ENCODE measurements at places on chromosomes 6 and 20. TPM values are rescaled to one million over a fixed set of nuclear protein-coding genes. Genes with fewer than 3 reads are reported as not detected.

- no peak for DNase-seq
Observed at GRCh38 chr6:31247813-31248212, 24.1 kb downstream of the HLA-C start.

- no peak for DNase-seq
Observed at GRCh38 chr6:155959898-155960495, 504.4 kb upstream of the NOX3 start.

PSMB8 gene
- total RNA-seq, result 110 TPM

ADGB gene
- 1.6 TPM for total RNA-seq

KHDC1 gene
- total RNA-seq, result 1.2 TPM

PDYN gene
- total RNA-seq, result not detected
